ENCODE measurements at places on chromosomes 7 and 10.

GRCh38 chr7:159014297-159015062 is 130.2 kb downstream of the VIPR2 start:
- DNase-seq = no peak

DNA sequence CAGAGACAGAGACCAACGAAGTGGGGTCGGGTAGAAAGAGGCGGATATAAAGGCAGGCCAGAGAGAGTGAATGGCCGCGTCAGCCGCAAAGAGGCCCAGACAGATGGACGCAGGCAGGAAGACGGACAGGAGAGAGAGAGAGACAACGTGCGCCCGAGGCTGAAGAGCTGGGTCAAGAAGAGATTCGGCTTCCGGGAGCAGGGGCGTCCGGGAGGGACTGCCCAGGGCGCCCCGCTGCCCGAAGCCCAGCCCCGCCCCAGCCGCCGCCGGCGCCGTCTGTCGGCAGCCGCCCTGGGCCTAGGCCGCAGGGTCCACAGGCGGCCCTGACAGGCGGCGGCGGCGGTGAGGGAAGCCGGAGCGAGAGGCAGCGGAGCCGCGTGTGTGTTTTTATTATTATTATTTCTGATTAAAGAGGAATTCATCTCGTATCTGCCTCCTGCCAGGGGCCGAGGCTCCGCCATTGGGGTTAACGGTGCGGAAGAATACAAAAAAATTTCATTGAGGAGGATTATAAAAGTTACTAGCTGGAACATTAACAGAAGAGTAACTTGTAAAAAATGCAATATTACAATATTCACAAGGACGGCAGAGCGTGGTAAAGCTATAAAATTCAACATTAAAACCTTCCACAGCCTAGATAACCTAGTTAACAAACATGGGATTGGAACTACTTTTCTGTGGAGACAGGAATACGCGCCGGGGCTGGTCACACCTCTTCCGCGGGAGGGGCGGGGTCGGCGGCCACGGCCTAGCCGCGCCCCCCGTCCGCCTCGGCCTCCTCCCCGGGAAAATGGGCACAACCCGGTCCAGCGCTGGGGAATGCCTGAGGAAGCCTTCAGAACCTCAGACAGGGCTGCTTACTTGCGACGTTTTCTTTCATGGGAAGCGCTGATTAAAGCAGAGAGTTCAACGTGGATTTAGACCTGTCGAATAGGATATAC is 29.7 kb upstream of the PAX2 start:
- no peak for DNase-seq

GRCh38 chr7:158771213-158771834 is 58.0 kb downstream of the ESYT2 start:
- DNase-seq = no peak

DNA sequence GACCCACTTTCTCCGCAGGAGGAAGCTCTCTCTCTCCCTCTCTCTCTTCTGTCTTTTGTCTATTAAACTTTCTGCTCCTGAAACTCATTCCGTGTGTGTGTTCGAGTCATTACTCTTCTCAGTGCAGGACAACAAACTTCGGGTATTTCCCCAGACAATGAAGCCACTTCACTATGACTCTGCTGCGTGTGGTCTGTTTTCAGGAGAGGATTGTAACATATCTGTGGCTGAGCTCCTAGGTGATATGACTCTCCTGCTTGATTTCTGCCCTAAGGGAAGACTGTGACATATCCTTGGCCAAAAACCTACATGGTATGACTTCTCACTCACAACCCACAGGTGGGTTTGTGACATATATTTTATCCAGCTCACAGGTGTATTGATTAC is 39.9 kb upstream of the ZNF107 start:
- no peak for DNase-seq

DNA sequence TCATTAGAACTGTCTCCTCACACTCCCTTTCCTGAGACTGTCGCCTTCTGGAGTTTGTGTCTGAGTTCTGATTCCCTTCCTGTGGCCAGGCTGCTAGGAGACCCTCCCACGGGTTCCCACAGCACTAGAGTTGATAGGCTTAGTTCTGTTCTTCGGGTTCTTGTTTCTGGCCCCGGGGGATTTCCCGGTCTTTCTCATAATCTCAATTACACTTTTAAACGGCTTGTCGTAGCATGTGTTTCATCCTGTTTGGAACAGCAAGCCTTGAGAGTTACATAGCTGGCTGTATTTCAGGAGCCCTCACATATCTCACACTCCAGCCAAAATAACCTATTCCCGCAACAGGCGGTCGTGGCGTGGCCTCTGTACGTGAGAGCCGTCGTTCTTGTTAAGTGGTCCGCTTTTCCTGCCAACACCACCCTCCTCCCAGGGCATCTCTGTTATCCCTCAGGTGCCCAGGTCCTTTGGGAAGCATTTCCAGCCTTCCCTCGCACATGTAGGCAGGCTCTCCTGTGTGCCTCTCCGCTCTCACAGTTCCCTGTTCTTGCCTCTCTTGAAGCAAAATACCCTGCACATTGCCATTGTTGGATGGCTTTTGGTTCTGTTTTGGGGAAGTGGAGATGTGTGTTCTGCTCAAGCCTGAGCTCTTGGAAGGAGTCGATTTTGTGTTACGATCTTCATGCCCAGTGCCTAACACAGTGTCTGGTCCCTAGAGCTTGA is 46.0 kb downstream of the CDC123 start:
- no peak for DNase-seq

- no peak for DNase-seq
These were observed 46.1 kb downstream of the CPEB3 start for GRCh38 chr10:92244796-92245195.

- DNase-seq = no peak
These were observed 985 bp upstream of the ETV1 start for GRCh38 chr7:13990319-13990983.

GRCh38 chr10:101452593-101452992 is 98.6 kb downstream of the BTRC start:
- no peak for DNase-seq

- DNase-seq = no peak
These were observed 6.5 kb downstream of the CBX3 start for GRCh38 chr7:26208040-26208439.

GRCh38 chr7:79787623-79788022 is 334.2 kb upstream of the MAGI2 start:
- no peak for DNase-seq

DNA sequence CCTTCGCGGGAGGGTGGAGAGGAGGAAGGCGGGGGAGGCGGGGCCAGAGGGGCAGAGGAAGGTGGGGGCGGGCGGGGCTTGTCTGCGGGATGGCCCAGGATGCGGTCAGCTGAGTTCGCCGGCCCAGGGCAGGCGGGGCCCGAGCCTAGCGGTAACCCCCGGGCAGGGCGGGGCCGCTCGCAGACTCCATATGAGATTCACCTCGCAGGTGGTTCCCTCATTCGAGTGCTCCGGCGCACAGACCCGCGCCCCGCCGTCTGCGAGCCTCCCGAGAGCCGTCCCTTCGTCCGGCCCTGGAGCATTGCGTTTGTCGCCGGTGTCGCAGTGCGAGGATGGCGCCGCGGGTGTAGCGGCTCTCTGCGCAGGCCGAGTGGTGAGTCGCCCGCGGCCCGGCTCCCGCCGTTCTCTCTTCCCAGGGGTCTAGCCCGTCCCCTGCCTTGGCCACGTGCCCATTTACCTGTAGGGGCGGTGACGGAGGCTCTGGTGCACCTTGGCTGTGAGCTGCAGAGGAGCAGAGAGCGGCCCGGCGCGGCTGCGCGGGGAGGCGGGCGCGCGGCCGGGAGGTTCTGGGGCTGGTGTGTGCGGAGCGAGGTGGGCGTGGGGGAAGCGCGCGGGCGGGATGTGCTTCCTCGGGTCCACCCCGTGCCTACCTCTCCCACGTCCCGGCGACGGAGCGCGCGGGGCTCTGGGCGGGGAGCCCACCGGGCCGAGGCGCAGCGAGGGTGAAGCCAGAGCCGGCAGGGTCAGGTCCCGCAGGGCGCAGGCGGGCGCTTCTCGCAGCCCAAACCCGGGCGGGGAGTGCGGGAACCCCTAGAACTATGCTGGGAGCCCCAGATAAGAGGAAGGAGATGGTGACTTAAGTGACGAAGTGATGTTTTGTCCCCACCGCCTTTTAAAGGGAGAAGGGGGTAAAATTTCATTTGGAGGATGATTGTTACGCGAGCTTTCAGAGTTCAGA is at the start of gene UPP1:
UPP1 (plus strand) TSS at position 220 of the 958 bp plus-strand sequence. CDS start 5,519 bp downstream, outside the sequence.
- DNase-seq = peak; percentile 89

- DNase-seq = no peak
These were observed 7.0 kb downstream of the FAM221A start for GRCh38 chr7:23687011-23687410.

DNA sequence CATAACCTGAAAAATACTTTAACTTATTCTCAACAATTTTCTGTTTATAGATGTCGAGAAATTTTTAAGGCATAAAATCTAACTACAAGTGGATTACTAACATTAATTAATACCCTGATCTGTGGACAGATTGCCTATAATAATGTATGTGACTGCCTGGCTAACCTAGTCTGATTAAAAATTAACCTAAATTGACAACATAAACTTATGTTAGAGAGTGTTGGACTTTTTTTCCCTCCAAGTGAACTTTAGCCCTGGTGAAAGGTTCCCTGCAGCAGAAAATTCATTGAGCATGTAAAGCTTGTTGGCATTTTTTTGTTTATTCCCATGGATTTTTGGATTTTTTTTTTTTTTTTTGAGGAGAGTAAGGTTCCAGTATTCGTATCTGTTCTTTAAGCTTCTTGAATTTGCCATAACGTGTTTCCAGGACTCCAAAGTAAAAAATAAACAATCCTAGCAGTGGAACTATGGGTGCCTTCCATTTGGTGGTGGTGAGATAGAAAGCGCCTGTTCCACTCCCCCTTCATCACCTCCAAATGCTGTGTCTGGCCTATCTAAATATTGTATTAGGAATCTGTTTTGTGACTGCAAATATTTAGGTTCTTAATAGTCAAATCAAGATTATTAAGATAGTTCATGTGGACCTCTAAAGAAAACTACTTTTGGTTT is 36.1 kb downstream of the NET1 start:
- no peak for DNase-seq

DNA sequence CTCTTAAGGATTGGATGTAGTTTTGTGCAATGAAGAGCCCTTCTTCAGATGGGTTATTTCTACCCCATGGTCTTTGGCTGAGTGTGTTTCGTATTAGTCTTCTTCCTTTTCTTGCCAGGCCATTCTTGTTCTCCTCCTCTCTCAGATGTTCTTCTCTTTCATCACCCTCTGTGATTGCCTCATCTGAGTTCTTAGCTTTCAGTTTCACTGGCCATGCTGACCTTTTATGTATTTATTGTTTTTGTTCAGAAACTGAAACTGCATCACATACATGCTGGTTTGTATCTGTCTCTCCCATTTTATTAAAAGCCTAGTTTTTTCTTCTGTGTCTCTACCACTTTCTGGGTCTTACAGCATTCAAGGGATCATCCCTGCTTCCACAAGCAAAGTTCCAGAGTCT is 21.7 kb upstream of the PCGF5 start:
- DNase-seq = no peak

GRCh38 chr7:141731476-141732149 is 6.5 kb upstream of the SSBP1 start:
- DNase-seq = no peak

GRCh38 chr7:33539659-33540400 is 365.5 kb upstream of the BMPER start:
- DNase-seq = no peak

DNA sequence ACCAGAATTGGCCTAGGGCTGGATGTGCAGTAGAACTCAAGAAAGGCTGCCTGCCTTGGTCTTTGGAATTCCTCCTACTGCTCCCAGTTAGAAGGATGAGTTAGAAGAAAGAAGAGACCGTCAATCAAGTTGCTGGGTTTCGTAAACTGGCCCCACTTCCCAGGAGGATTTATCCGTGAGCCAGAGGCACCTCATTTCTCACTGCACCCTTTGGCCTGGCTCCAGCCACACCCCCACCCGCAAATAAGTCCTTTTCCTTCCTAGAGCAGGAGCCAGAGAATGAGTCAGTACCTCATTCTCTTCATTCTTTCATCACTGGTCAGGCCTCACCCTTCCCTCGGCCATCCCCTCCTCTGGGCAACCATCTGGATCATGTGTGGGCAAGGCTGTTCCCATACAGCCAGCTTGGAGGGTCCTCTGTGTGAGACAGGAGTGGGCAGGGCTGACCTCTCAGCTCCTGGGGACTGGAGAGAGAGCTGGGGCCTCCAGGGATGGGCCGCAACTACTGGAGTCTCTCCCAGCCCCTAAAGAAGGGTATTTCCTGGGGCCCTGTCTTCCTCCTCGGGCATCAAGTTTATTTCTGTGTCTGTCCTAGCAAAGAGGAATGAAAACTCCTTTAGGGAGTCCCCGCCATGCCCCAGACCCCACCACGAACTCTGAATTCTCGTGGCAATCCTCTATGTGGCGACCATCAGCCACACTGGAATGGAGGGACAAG is 87.2 kb upstream of the DUSP5 start:
- no peak for DNase-seq

GRCh38 chr7:121591926-121592325 is 195.8 kb upstream of the FAM3C start:
- no peak for DNase-seq

DNA sequence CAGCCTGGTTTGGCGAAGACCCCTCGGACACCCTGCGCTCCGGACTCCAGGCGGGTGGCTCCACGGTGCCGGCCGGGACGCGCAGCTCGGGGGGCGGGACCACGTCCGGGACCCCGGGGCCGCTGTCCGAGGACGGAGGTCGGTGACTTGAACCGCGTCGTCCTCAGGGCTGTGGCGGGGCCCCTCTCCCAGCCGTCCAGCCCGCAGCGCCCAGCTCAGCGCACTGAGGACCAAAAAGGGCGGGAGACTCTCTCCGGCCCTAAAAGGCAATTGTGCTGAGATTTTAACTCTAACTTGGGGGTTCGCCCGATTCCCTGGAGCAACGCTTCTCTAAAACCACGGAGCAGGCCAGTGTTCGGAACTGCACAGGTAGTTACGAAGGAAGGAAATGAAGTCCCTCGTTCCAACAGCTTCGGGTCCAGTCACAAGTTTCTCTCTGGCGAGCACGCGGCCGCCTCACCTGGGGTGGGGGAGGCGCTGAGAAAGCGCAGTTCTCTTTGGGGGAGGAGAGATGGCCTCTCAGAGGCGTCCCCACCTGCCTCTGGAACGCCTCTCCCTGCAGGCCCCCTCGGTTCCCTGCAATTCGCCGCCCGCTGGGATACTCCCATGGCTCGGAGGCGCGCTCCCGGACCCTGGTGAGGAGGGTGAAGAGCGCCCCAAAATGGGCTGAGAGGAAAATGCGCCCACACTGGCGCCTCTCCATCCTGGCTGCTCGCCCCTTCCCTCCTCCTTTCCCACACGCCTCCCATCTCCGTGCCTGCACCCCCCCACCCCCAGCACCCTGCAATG is 352.7 kb downstream of the DNAJB6 start:
- no peak for DNase-seq

All from stimulated activated CD8-positive, alpha-beta memory T cell treated with anti-CD3 and anti-CD28 coated beads, Interleukin-2, amount 100 ng/mL, for 1 hour (primary cell).